ENCODE measurements at places on chromosomes 16 and 17.

DNA sequence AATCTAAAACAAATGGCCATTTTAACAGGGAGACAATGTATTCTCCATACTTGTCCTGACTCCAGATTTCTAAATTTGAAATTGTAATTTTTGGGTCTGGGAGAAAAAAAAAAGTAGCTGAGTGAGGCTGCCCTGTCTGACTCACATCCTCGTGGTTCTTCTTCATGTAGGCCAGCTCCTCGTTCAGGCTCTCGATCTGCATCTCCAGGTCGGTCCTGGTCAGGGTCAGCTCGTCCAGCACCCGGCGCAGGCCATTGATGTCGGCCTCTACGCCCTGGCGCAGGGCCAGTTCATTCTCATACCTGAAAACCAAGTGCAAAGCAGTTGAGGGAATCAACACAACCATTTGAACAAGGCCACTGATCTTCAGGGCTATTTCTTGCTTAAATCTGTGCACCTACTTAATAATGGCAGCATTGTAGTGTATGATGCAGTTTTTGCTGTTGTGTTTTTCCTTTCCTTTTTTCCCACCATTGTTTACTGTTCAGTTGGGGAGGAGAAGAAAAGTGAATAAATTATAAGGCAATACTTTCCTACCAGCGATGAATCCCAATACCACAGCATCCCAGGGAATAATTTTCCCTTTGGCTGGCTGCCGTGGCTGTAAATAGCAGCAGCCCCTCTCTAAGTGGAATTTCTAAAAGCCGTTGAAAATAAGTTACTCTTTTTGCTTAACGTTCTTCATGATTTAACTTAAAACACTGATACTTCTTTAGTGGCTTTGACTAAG lies 2.2 kb downstream of the KRT12 start:
- peak; percentile 38 for DNase-seq

GRCh38 chr17:60301649-60302048 lies 90.3 kb downstream of the USP32 start:
- no peak for DNase-seq

DNA sequence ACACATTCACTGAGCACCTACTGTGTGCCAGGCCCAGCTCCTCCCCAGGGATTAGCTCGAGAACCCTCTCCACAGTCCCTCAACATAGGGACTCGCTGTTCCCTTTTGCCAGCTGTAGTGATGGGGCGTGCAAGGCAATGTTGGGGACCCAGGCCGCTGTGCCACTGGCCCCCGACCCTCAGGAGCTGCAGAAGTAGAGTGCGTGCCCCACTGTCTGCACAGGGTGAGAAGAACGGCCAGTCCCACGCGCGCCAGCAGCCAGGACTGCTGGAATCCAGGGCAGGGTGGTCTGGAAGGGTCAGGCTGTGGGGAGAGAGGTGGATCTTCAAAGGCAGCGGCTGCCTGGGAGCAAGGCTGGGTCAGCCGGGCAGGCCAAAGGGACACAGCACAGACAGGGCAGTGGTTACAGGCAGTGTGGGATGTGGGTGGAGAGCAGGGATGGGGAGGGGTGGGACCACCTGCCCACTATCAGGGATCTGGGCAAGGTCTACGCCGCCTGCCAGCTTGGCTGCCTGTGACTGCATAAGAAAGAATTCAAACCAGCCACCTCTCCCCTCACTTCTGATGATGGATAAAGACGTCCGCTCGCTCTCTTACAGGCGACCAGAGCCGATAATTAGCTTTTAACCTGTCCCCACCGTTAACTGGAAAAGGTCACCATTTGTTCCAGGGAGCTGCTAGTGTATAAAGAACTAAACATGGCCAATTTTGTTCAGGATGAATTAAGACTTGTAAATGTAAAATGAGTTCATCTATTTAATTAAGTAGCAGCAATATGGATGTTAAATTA lies 86.7 kb upstream of the GSE1 start:
- DNase-seq: no peak

GRCh38 chr16:70455910-70456309 lies 1.5 kb downstream of the FCSK start:
- no peak for DNase-seq

DNA sequence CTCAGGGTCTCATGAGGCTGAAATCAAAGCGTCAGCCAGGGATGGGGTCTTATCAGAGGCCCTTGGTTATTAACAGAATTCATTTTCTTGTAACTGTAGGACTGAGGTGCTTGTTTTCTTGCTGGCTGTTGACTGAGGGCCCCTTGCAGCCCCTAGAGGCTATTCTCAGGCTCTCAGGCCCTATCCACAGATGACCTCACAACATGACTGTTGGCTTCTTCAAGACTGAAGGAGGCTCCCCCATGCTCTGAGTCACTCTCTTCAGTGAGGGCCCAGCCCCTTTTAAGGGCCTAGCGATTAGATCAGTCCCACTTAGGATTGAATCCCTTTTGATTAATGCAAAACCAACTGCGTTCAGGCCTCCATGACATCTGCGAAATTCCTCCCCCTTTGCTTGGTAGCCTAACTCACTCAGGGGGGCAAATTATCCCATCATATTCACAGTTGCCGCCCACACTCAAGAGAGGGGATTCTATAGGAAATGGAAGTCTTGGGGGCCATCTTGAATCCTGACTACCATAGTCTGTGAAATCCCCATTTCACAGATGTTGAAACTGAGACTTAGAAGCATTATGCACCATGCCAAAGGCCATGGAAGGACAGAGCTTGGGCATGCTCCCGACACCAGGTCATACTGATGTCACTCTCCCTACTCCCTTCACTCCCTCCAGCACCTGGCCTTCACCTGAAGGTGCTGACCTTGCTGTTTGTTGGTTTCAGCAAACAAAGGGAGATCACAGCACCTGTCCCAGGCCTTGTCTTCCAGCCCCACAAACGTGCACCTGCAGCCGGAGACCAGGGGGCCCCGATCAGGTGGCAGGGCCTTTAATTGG lies 592.3 kb downstream of the MAF start:
- no peak for DNase-seq

DNA sequence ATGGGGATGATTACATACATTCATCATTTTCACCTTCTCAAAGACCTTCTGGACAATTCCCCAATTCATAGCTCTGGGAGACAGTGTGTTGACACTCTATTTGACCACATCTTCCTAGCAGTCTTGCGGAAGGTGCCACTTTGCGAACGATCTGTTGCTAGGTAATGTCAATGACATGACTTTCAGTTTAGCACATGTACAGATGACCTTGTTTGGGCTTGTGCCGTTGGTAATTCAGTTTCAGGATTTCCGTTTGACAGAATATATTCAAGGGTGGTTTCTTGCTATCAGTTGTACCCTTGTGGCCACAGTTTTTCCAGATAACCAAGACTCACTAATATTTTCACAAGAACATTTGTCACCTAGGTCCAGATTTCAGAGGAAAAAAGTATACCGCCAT lies 478.2 kb downstream of the WWOX start:
- no peak for DNase-seq

DNA sequence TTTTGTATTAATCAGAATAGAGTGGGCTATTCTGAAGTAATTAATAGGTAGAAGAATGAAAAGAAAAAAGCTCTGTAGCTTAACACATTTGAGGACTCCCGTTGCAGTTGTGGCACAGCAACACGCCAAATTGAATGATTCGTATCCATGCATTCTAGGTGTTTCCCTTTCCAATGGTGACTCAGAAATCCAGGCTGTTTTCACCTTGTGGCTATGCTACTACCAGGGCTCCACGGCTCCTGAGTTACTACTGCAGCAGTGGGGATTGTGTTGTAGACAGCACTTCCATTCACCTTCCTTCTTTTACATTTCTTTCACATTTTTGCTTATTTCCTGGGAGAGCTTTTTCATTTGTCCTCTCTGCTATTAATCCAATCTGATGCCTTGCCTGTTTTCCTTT lies 1616.4 kb downstream of the CDH8 start:
- no peak for DNase-seq

DNA sequence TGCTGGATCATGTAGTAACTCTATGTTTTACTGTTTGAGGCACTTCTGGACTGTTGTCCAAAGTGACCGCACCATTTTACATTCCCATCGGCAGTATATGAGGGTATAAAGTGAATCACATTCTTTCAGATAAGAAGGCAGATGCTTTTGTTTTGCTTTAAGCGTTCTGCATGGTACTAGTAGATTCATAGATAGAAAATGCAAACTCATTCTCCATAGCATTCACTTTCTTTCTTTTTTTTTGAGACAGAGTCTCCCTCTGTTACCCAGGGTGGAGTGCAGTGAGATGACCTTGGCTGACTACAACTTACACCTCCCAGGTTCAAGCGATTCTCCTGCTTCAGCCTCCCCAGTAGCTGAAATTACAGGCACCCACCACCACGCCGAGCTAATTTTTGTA lies 40.4 kb downstream of the TANGO6 start:
- DNase-seq: no peak

GRCh38 chr16:88381820-88382451 lies 823 bp upstream of the ZNF469 start:
- DNase-seq: no peak

GRCh38 chr16:72013389-72013788 lies 4.8 kb downstream of the DHODH start:
- peak; percentile 51 for DNase-seq

GRCh38 chr16:85350973-85351372 lies 238.7 kb upstream of the CIBAR2 start:
- peak; percentile 83 for DNase-seq

- DNase-seq: no peak
These were observed 15.7 kb upstream of the MC1R start for GRCh38 chr16:89902980-89903379.

DNA sequence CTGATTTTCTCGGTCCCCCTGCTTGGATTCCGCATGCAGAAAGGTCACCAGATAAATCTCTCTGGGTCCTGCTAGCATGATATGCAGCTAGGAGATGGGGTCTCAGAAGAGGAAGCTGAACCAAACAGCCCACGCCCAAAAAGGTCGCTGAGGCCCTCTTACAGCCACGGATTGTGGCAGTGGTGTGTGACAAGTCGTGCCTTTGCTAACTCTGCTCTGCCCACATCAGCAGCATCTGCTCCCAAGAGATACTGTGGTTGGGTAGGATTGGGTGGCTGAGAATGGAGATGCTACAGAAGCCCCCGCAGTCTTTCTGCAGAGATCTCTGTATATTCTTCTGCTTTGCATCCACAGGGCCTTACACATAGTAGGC lies 15.2 kb upstream of the SKAP1 start:
- DNase-seq: no peak

DNA sequence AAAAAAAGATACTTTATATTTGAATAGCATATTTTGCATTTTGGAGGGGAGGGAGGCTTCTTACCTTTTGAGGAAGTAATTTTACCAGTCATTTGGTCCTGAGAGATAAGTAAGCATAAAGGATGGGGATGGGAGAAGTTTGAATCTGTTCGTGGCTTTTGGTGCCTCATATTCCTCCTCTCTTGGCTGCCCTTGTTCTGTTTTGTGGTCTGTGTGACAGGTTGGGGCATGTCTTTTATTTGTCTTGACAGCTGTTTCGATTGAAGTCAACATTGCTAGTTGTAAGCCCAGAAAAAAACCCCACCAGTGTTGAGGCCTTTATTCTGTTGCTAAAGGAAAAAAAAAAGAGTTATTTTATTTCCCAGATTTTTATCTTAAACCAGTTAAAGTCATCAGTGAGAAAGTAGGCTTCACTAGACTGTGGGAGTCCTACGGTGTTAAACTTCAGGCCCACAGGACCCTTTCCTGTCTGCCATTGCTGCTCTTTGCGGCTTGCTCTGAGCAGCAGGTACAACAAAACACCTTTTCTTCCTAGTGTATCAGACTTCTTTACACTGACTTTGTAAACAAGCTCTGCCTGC lies 11.4 kb downstream of the SLC7A6 start:
- DNase-seq: no peak

GRCh38 chr16:27761816-27762215 lies 211.9 kb downstream of the KATNIP start:
- no peak for DNase-seq

DNA sequence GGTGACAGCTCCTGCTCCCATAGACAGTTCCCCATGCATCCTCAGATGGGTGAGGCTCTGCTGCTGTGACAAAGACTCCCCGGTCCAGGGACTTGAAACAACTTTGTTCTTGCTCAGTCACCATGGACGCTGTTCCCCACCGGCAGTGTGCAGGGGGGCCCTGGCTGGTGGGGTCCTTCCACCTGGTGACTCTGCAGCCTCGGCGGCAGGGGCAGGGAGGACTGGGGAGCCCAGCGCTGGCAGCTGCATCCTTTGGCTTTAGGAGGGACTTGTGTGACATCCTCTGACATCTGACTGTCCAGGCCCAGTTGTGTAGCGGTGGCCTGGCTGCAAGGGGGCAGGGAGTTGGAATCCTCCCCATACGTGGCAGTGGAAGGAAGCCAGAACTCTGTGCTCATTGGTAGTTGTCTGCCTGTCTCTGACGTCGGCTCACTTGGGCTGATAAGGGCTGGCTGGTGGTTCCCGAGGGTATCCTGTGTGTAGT lies 107.3 kb downstream of the CMIP start:
- no peak for DNase-seq

- DNase-seq: no peak
These were observed 7.3 kb upstream of the MC1R start for GRCh38 chr16:89911375-89911774.

- no peak for DNase-seq
These were observed 23.4 kb upstream of the RBFOX3 start for GRCh38 chr17:79633993-79634813.

DNA sequence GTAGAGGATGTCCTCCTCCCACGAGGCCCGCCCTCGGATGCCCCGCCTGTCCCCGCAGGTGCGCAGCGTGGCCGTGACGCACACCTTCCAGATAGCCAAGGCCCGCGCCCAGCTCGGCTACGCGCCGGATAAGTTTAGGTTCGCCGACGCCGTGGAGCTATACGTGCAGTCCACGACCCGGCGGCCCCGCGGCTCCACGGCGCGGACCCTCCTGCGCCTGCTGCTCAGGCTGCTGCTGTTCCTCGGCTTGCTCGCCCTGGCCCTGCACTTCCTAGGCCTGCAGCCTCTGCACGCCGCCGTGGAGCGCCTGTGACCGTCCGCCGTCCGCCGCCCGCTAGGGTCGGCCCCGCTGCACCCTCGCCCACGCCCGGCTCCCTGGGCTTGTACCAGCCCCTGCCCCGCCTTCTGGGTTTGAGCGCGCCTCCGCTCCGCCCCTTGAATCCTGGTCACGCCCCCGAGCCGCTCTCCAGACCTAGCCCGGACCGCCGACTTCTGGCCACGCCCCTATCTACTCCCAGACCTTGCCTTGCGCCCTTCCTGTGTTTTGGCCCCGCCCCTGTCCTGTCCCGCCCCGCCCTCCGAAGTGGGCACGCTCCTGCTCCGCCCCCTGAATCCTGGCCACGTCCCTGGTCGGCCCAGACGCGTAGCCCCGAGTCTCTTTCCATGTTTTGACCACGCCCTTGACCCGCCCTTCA lies 15.8 kb upstream of the EEF2K start:
- DNase-seq: no peak

DNA sequence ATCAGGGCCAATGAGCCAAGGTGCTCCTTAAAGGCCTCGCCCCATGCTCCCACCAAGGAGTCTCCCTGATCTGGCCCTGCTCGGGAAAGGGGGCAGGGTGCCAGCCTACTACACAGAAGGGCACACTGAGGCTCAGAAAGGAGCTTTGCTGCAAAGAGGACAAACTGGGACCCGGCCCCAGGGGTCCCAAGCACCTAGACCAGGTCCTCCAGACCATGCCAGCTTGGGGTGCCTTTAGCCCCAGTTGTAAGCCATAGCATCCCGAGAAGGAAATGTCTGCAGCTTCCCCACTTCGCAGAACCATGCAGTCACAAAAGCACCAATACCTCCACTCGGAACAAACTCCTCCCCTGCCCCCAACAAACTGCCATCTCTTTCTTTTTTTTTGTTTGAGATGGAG lies 74.8 kb upstream of the CDC42EP4 start:
- DNase-seq: no peak

GRCh38 chr17:5510771-5511170 lies 24.4 kb downstream of the MIS12 start:
- no peak for DNase-seq

GRCh38 chr16:63613701-63614100 lies 1508.2 kb downstream of the CDH11 start:
- DNase-seq: no peak

- DNase-seq: peak; percentile 88
These were observed 48.9 kb downstream of the SLFN5 start for GRCh38 chr17:35291802-35292201.
